ENCODE measurements at places on chromosomes 1 and 21.

GRCh38 chr1:170694172-170694926, 30.4 kb downstream of the PRRX1 start:
- DNase-seq = no peak

DNA sequence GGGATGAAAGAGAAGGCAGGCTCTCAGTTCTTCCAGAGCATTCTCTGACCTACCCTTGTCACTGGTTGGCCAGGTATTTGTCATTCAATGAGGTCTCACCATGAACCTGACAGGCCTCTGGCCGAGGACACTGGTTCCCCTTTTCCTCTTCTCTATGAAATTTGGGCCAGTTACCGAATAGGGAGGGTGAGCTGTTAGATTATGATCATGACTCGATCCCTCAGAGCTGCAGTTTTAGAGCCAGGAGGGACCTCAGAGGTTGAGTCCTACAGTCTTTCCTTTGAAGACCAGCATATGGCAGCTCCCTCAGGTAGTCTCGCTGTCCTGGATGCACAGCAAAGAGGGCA, 29.5 kb upstream of the CLSTN1 start:
- DNase-seq = no peak

GRCh38 chr1:81706650-81707435, 93.9 kb upstream of the ADGRL2 start:
- no peak for DNase-seq

DNA sequence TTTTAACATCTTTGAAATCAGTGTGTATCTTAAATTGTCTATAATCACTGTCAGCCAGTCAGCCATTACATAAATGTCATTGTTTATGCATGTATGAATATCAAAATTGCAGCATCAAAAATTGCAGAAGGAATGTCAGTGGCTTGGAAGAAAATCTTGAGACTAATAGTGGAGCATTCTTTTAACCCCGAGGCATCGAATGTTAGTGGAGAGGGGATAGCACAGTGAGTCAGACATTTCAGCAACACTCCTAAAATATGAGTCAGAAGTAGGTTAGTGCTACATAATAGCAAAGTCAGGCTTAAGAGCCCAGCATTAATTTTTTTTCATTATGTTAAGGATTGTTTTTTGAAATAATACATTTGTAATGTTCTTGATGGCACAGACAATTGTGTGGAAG, 45.5 kb downstream of the SNRPE start:
- peak; percentile 91 for DNase-seq

DNA sequence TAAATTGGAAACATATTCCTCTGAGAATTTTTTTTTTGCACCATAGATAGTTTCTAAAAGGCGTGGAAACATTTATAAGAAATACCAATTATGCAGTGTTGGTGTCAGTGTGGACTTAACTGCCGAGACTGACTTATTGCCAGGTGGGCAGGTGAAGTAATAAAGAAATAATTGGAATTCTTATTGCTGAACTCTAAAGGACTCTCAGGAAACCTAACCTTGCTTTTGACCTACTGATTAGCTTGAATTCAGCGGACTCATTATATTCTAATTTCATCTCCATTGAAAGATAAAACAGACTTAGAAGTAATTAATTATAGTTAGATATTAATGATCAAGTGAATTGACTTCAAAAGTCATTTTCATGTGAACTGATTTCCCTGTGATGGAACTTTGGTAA, 26.3 kb downstream of the KCNK1 start:
- no peak for DNase-seq

DNA sequence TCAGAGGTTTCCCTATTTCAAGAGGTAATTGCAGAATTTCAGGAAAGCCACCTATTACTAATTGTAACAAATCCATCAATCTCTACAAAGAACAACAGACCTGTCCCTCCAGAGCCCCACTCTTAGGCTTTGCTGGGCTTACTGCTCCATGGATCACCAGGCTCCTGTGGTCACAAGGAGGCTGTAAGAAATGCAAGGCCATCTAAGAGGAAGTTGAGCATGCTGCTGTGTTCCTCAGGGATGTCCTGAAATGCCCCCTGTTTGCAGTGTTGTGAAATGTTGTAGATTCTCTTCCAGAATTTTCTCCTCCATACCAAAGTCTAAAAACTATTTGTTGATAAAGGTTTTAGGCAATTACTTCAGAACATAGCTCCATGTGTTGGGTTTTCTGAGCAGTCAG, 24.4 kb upstream of the DUSP23 start:
- DNase-seq = no peak

All from hepatic stellate cell (primary cell).